ENCODE measurements at places on chromosomes 3 and 15.
A peak's percentile ranks its signal among the peaks of the same experiment; 100 is the strongest.

GRCh38 chr15:83064859-83065258 is 2.2 kb downstream of the BTBD1 start:
- DNase-seq: no peak

- peak; percentile 27 for DNase-seq
These were observed 3.0 kb downstream of the ISL2 start for GRCh38 chr15:76339305-76340197.

DNA sequence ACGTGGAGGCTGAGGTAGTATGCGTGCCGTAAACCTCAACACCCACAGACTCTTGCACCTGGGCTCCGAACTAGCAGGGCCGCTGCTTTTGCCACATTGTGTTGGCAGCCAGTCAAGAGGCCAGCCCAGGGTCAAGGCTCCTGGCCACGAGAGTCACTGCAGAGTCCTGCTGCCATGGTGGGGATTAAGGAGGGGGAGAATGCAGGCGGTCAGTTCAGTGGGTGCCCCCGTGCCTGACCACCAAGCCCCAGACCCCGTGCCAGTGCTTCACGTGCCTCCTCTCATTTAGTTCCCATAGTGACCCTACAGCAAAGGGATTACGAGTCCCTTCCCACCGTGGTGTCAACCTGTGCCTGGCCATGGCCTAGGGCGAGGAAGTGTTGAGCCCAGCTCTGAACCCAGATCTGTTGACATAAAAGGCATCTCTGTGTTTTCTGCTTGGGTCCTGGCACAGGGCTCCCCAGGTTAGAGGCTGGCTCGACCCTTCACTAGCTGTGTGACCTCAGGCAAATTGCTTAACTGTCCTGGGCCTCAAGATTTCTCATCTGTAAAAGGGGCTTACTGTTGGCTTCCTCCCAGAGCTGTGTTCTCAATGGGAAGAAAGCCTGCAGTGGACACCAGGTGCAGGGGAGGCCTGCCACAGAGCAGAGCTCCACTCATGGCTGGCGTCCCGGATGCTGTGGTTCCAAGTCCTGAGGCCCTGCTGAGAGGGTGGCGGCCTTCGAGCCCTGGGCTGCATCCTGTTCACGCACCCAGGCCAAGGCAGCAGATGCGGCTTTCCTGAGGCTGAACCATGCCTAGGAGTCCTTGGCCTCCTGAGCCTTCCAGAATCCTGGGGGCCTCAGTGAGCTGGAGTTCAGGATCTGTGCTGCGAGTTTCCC is 32.8 kb downstream of the FBLN2 start:
- DNase-seq: no peak

DNA sequence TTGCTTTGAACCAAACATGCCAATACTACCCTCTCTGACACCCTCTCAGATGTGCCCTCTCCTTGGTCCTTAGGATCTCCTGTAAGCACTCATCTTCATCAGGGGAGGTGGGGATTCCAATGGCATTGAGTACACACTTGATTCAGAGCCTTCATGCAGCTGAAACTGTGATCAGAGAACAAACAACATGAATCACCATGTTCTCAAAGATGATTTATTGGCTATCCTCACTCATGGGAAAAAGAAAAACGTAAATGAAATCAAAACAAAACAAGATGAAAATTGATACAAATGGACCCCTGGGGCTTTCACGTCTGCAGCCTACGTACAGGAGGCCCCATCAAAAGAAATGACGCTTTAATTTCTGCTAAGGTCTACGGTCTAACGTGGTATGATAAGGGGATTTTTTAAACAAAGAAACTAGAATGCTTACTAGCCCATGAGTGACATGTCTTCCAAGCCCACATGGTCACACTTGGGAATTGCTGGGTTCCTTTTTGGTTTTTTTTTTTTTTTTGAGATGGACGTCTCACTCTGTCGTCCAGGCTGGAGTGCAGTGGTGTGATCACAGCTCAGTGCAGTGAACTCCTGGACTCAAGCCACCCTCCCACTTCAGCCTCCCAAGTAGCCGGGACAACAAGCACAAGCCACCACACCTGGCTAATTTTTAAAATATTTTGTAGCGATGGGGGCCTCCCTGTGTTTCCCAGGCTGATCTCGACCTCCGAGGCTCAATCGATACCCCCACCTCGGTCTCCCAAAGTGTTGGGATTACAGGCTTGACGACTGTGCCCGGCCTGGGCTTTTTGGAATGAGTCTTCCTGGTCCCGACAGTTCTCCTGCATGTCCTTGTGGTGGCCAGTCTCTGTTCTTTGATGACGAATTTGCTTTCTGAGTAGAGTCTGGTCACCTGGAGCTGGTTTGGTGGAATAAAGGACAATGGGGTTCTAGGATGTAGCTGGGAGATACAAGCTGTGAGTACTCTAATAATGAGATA is 202.6 kb downstream of the XXYLT1 start:
- DNase-seq: no peak

GRCh38 chr15:99102332-99103235 is 2.3 kb upstream of the SYNM start:
- DNase-seq: no peak

DNA sequence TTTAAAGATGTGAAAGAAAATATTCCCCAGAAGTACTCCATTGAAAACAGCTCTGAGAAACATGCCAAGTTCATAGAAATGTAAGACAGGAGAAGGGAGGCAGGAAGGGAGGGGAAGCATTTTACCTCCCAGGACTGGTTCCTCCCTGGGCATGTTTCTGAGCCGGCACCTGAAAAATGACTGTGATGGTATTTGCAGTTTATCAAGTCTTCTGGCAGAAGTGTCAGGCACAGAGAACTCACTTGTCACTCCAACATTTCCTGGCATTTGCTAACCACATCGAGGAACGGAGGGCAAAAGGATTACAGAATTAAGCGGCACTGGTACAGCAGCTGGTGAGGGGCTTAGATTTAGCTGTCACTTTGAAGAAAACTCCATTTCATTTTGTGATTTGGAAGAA is 1054.0 kb downstream of the TUSC7 start:
- DNase-seq: no peak

DNA sequence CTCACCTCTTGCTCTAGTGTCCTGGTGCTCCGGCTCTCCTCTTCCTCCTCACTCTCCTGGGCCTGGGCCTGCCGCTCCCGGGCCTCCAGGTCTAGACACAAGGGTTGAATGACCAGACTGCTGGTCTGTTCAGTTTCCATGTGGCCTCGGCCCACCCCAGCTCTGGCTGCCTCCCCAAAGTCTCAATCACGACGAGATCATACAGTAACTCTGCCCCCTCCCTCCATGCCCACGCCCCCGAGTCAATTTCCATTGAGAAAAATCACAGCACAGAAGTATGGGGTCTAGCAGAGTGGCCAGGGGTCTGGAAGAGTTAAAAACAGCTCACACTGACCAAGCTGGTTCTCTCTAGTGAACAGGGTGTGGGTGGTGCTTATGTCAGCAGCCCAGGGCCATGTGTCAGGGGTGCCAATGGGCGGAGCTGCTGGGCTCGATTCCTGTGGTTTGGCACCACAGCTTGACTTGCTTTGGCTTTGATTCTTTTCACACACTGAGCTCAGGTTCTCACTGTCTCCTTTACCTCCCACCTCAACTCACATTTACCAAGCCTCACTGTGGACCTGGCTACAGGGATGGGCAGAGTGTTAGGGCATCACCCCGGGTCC is 6.9 kb downstream of the C15orf62 start:
- DNase-seq: no peak

- no peak for DNase-seq
These were observed 70.0 kb upstream of the CCDC39 start for GRCh38 chr3:180749322-180749721.

DNA sequence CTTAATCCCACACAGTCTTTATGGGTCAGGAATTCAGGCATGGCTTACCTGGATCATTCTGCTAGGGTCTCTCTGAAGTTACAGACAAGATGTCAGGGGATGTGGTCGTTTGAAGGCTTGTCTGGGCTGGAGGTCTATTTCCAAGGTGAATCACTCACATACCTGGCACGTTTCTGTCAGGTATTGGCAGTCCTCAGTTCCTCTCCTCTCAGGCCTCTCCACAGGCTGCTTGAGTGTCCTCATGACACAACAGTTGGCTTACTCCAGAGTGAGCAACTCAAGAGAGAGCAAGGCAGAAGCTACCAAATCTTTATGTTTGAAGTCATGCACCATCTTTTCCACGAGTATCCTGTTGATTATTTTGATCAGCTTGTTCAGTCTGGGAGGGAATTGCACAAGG is 43.9 kb upstream of the PARP14 start:
- no peak for DNase-seq

DNA sequence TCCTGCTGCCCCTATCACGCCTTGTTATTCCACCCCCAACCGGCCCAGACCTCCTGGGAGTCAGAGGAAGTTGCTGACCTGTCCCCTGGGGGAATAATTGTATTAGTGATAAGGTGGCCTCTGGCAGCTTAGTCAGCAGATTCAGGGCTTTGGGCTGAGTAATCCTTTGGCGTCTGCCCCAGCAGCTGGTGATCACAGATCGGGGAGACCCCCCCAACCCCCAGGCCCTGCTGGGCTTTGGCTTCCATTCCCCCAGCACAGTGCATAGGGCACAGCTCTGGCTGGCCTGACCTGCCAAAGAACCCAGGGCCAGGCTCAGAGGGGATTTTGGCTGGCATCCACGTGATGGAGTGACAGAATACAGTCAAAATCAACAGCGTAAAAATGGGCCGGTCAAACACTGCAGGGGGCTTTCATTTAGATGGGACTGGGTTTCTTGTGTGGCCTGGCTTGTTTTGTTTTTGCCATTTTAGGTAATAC is 3.9 kb upstream of the NR2E3 start:
- DNase-seq: no peak

DNA sequence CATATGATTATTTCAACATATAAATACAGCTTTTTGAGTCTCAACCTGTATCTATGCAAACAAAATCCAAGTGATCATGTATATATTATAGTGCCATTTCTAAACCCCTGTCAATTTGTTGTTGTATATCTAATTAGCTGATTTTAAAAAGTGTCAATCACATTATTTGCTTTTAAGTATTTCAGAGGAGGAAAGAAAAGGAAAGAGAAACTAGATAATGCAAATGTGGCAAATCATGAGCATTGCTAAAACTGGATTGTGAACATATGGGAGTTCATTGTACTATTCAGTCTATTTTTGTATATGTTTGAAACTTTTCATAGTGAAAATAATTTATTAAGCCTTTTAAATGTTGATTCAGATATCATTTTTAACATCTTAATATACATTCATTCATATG is 190.7 kb downstream of the ZIC4 start:
- DNase-seq: no peak

Measured in left kidney (tissue), 8 donors.